ENCODE measurements at places on chromosomes 12 and 14.

DNA sequence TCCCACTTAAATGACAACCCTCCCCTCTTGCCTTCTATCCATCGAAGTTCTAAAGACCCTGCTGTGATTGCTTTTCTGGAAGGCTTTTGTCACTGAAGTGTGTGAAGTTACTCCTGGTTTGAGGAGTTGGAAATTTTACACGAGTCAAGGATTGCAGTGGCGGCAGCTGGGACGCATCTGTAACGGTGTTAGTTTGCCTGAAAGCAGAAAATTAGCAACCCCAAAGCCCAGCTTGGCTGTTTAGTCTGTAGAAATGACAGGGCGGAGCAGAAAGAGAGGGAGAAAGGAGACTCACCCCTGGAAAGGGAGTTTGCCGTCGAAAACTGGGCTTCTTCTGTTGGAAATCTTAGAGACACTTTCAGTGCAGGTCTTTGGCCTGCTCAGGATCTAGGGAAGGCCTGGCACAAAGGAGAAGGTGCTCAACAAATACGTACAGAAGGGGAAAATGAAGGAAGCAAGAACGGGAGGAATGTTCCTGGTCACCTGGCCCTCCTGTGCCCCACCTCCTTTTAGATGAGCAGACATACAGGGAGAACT is 931 bp upstream of the MYF5 start:
- DNase-seq: no peak

GRCh38 chr12:120130011-120130410 is 13.5 kb upstream of the RAB35 start:
- no peak for DNase-seq

GRCh38 chr12:8678661-8679111 is 16.1 kb upstream of the MFAP5 start:
- no peak for DNase-seq

- no peak for DNase-seq
Measured at GRCh38 chr12:11877102-11877826, 193.5 kb upstream of the BCL2L14 start.

GRCh38 chr14:62179367-62180018 is 417.3 kb downstream of the SNAPC1 start:
- peak; percentile 34 for DNase-seq

GRCh38 chr12:85968606-85969005 is 94.5 kb downstream of the NTS start:
- DNase-seq: no peak

DNA sequence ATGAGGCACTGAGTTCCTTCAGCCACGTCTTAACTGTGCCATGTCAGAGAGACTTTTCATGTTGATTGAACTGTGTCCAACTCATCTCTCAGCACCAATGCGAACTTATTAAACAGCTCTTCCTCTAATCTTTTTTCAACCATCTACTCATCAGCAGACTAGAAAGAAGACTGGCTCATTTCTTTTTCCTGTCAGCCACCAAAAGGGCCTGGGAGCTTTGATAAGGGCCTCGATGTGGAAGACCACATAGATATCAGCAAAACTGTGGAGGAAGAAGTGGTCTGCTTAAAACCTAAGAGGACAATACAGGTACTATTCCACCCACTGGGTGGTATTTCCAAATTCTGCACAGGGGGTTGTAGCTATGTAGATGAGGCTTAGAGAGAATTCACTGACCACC is 3.6 kb upstream of the PLXNC1 start:
- no peak for DNase-seq

DNA sequence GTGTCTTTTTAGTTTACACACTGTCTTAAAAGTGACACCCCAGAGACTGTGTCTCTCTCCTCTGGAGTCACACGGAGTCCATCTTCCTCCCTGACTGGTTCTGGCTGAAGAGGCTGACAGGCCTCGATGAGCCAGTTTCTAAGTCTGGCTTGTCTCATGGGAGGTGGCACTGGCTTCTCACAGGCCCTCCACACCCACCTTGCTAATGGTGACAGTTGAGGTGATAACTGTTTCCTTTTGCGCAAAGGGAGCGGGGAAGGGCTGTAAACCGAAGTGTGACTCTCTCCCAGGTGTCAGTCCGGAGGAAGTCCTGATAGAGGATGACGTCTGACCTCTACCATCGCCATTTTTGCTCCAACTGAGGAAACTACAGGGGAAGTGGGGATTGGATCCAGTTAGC is 30.2 kb downstream of the KCTD10 start:
- no peak for DNase-seq

GRCh38 chr12:48977290-48978281 is 536 bp upstream of the WNT1 start:
- no peak for DNase-seq

DNA sequence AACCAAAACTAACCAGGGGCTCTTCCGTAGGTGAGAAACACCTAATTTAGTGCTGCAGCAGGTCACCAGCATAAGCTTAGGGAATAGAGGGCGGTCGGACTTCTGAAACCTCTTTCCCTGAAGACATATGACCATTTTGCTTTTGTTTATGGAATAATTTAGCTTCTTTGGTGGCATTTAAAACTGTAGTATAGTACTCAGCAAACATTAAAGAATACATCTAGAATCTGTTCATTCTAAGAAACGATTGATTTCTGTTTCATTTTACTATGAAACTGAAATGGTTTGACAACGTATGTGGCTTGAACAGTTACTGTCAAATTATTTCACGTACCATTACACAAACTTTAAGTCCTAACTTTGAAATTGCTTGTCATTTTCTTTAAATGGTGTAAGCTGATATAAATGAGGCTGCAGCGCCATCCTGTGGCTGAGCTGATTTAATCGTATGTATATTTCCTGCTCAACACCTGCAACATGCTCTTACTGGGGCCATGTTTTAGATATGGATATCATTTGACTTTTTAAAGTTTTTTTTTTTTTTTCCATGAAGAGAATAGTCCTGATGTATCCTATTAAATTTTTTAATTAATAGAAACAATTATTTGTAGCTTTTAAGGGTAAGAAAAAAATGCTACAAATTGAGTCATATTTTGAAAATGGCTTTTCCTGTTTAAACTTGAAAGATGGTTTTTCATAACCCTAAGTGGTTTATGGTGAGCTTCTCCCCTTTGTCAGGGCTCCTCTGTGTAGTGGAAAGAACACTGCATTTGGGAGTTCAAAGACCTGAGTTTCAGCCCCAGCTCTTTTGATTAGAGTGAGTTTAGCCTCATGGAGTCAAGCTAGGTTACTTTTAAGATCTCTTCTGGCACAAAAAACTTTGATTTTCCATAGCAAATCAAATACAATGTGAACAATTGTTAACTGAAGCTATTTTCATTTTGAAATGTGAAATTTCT is 27.4 kb downstream of the CFAP54 start:
- no peak for DNase-seq

- peak; percentile 32 for DNase-seq
Measured at GRCh38 chr14:23352506-23353432, at the start of gene SLC22A17. TSS of gene SLC22A17 (minus strand) at chr14:23352887.

DNA sequence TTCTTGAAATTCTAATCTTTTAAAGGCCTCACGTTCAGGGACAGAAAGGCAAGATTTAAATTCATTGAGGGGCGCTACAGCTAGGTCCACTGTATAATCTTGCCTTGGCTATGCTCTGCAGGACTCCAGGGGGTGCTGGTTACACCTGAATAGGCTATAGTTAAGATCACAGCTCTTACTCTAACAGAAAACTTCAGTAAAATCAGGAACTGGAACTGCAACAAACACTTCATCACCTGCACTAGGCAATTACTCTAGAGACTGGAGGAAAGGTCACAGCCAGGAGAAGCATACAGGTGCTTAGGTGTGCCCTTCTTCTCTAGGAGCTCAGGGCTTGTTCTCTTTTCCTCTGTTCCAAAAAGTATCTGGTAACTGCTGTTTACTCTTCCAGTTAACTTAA is 20.9 kb downstream of the SLCO1C1 start:
- no peak for DNase-seq

DNA sequence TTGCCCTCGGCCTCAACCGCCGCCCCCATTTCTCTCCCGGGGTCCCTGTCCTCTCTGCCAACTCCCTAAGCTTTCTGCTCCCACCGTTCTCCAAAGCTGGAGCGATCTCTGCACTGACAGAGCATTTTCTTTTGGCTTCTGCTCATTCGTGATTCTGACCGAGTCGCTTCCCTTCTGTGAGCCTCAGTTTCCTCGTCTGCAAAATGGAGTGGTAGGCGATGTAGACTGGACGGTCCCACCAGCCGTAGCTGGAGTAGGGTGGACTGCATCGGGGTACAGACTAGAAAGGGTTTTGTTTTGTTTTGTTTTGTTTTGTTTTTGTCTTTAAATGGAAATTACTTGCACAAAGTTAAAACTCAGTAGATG is 2.4 kb downstream of the VSX2 start:
- no peak for DNase-seq

DNA sequence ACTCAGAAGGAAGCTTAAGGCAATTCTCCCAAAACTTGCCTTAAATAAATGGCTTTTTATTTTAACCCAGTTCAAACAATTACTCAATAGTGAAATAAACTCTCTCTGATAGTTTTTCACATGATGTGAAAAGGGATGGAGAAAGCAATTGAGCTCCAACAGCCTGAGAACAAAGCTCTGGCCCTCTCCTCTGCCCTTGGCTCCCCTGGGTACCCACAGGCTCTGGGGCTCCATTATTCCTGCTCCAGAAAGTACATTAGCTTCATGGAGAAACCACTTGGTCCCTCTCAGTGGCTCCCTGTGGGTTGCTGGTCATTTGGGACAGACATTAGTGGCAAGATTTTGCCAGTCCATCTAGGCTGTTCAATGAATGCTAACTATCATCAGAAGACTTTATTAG is 242.8 kb downstream of the ATP23 start:
- no peak for DNase-seq

DNA sequence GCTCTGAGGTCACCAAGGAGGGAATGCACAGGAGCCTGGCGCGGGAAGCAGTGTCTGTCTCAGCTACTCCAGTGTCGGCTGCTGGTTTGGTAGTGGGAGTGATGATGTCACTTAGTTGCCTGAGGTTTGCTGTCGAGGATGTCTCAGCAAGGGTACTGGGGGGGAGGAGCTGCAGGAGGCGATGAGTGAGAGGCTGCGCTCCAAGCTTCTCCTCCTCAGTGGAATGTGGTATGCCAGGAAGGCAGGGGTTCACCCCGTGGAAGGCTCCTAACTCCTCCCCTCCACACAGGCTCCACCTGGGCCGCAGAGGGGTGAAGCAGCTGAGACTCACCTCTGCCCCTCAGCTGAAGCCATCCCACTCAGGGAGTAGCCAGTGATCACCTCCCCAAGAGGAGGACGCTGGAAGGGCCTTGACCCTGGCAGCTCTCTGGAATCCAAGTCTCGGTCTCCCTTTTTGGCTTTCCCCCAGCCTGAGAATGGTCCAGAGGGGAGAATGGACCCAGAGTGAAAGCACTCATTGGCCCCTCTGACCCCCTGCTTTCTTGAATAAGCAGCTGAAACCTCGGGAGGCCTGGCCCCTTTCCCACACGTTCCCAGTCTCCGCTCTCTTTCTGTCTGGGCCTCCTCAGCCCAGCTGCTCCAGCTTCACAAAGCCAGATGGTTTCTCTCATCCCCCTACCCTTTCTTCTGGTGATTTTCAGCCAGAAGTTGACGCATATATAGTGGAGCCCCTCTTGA is 178.9 kb upstream of the FKBP4 start:
- no peak for DNase-seq

- no peak for DNase-seq
Measured at GRCh38 chr12:97938031-97938430, 475.4 kb downstream of the RMST start.

GRCh38 chr14:98146416-98146815 is 1125.6 kb downstream of the BCL11B start:
- DNase-seq: no peak

- no peak for DNase-seq
Measured at GRCh38 chr14:61868846-61869245, 106.6 kb downstream of the SNAPC1 start.

- DNase-seq: peak; percentile 18
Measured at GRCh38 chr14:78836777-78837176, 666.6 kb downstream of the NRXN3 start.

GRCh38 chr12:32302218-32303173 is 96.9 kb upstream of the FGD4 start:
- DNase-seq: no peak

GRCh38 chr12:81337886-81338285 is 260.0 kb downstream of the ACSS3 start:
- no peak for DNase-seq

DNA sequence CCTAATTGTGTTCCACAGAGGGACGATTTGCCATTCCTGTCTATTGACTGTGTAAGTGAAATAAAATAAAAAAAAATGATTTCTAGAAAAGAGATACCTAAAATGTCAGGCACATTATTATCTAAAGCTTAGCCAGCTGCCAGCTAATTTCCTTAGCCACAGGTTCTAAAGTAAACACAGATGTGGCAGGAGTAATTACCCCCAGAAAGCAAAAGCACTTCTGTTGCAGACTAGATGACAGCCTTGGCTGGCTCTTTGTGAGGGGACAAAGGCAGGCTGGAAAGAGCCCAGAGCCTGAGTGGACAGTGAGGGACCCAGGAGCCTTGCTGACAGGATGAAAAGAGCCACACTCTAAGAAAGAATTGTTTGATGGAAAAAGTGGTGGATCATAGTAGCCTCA is 418.1 kb downstream of the LRIG3 start:
- DNase-seq: no peak

GRCh38 chr12:14138495-14138894 is 157.1 kb upstream of the GRIN2B start:
- no peak for DNase-seq

DNA sequence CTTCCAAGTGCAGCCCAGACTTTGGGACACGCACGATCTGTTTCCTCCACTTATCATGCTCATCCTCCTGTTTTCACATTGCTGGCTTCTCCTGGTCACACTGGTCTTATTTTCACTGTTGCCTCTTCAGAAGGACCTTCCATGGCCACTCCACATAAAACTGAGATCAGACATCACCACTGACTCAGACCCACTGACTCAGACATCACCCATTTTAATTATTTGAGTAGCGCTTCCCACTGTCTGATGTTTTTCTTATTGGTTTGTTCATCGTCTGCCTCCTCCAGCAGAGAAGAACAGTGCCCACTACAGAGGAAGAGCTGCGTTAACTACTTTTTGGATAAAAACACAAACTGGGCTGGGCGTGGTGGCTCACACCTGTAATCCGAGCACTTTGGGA is 270.5 kb upstream of the PWP1 start:
- peak; percentile 75 for DNase-seq

- DNase-seq: no peak
Measured at GRCh38 chr14:59428581-59429012, 36.6 kb downstream of the GPR135 start.

GRCh38 chr12:5371631-5372030 is 60.3 kb upstream of the NTF3 start:
- no peak for DNase-seq

- no peak for DNase-seq
Measured at GRCh38 chr12:91171476-91171875, 11.1 kb downstream of the DCN start.
